NCI-H2171 treated with DMSO at 0.1 percent for 48 hours (cell line): ENCODE measurements at places on chromosomes 11 and 22.

GRCh38 chr11:118082880-118083552, 3.7 kb downstream of the SMIM35 start:
- no peak for DNase-seq

- peak; percentile 28 for DNase-seq
Measured at GRCh38 chr11:109300211-109300610, 121.8 kb upstream of the C11orf87 start.

- no peak for DNase-seq
Measured at GRCh38 chr11:116807601-116808261, 15.4 kb downstream of the APOA4 start.

DNA sequence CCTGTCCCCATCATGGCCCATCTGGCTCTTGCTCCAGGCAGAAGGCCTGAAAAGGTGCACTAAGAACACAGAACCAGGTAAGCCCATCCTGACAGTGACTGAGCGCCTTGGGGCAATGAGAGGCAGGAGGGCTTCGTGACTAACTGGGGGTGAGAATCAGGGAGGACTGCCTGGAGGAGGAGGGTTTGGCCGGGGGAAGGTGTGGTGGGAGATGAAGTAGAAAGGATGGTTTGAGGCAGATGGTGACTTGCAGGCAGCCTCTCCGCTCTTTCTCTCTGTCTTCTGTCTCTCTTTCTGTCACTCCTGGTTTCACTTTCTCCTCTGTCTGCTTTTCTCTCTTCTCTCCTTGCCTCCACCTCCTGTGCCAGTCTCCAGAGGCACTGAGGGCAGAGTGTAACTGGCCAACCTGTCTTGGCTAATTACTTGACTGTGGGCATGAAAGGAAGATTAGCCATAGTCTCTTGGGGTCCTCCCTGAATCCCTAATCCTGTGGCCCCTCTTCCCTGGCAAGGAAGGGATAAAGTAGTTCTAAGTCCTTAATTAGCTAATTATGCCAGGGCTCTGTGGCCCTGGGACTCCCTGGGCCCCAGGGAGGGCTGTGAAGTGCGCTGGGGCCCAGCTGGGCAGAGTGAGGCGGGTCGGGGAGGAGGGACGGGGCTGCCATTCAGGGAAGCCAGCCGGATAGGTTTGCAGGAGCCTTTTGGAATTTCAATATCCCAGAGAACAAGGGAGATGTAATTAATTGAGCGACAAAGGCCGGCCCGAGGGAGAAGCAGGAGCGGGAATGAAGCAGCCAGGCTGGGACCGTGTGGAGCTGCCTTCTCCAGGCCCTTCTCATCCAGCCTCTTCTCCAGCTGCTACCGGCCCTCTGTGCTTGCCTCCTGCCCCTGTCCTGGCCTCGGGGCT, 61.1 kb downstream of the CACNA1I start:
- DNase-seq: no peak

GRCh38 chr11:119907122-119907851, 178.3 kb upstream of the NECTIN1 start:
- DNase-seq: no peak

DNA sequence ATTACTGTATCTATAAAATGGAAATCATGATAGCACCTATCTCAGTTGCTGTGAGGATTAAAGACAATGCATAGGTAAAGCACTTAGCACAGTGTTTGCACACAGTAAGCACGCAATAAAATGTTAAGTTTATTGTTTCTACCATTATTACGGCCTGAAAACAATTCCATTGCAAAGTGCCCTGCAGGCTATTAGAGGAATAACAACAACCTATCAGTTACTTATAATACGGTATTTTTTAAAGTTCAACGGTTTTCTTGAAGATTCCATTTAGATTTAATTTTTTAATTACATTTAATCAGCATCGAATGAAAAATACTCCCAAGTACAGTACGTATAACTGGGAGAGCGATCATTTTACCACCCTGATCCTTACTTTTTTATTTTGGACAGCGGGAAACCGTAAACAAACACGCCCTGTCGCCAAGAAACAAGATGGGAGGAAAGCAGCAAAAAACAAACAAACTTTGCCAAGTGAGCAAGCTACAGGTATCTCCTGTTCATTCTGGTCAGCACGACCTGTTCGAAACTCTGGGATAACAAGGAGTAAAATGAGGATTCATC, 893 bp downstream of the SLC36A4 start:
- peak; percentile 65 for DNase-seq

DNA sequence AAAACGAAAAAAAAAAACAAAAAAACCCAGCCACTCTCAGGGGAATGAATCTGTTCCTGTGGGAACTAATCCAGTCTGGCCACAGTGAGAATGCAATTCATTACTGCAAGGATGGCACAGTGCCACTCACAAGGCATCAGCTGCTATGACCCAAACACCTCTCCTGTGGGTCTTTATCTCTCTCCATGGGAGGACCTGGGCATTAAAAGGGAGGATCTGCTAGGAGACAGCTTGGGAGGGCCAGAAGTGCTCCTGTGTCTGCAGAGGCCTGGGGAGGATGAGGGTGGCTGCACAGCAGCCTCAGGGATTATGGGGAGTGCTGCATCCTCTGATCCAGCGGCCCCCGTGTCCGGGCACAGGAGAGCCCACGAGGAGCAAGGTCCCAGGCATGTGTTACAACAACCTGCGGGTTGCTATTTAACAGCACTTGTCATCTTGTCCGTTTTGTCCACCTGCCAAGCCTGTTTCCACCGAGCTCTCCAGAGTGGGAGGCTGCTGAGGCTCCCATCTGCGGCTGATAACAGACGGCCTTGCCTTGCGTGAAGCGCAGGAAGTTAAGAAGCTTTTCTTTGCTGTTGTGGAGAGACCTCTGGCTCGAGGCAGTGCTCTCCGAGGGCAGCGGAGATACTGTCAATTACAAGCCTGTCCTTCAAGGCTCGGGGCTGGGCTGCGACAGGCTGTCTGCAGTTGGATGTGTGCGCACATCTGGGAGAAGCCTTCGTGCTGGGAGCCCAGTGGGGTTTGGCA, 97.7 kb downstream of the NXPE2 start:
- peak; percentile 54 for DNase-seq

- DNase-seq: no peak
Measured at GRCh38 chr11:116543099-116543498, 229.7 kb downstream of the BUD13 start.

- no peak for DNase-seq
Measured at GRCh38 chr11:103532133-103532788, 423.0 kb downstream of the DYNC2H1 start.

DNA sequence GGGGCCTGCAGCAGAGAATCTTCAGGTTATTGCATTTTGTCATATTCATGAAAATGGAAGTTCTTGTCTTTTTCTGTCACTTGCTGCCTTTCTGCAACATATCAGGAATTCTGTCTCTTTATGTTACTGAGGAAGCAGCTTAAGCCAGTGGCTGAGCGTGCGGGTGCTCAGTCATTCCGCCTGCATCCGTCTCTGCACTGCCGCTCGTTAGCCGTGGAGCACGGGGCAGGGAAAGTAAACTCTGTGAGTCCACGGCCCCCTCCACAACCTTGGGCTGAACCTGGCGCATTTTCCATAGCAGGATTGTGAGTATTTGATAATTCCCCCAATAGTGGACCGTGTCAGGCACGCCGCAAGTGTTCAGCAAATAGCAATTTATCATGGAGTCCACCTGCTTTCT, 1007.7 kb downstream of the BRD1 start:
- DNase-seq: no peak

DNA sequence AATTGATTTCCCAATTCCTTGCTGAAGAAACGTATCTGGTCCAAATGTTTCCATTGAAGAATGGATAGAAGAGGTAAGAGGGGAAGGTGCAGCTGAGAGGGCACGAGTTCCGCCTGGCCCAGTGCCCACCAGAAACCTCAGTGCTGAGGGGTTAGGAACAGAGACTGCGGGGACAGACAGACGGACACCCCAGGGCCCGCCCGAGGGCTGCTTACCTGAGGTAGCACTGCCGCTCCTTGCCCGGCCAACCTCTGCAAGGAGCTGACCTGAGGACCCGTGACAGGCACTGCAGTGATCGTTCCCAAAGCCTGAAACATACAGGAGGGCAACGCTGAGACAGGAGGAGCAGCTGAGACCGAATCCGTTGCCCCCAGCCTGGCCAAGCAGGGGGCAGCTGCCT, 89.6 kb downstream of the PHF21B start:
- DNase-seq: no peak

GRCh38 chr11:12292766-12293165, 84.6 kb upstream of the PARVA start:
- DNase-seq: no peak

DNA sequence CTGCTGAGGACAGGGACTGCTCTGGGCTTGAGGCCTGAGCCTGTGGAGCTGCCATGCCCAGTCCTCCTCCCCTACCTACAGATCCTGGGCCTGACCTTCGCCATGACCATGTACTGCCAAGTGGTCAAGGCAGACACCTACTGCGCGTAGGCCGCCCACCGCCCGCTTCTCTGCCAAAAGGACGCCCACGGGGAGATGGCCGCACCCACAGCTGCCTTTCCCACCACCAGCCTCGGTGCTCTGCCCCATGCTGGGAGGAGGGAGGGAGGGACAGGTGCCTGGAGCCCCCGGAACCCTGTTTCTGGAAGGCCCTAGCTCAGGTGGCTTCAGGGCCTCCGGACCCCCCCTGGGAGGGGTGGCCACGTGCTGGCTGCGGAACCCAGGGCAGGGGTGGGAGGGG, 23.8 kb downstream of the TSPAN4 start:
- no peak for DNase-seq

GRCh38 chr11:69637941-69638871, 2.8 kb upstream of the CCND1 start:
- DNase-seq: peak; percentile 40

- DNase-seq: no peak
Measured at GRCh38 chr11:6411594-6412031, 7.3 kb downstream of the APBB1 start.

DNA sequence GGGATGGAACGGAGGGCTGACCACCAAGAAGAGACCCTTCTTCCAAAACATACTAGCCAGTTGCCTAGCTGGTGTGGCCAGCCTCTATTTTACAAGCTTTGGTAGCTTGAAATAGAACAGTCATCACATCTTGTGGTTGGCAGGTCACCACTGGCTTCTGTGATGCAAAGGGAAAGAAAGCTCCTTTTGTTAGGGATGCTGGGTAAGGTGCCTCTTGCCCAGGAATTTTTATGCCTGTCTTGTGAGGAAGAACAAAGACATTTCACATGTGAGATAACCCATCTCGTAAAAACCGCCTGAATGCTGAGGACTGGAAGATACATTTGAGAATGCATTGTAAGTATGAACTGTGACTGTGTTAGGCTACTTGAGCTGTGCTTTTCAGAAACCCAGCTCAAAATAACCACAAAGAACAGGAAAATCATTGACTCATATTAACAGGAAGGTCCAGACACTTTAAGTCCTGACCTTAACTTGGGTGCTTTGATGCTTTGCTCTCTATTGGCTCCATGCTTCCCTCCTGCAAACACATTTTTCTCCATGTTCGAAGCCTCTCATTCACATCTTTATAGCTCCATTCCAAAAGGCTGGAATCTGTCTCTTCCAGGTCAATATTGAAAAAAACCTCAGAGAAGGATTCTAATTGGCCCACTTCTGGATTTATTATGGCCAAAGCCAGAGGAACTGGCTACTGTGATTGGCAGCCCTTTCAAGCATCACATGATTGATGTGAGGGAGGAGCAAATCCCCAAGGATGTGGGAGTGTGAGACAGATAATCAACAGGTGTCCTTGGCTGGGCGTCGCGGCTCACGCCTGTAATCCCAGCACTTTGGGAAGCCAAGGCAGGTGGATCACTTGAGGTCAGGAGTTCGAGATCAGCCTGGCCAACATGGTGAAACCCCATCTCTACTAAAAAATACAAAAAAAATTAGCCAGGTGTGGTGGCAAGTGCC, 53.9 kb downstream of the MICAL2 start:
- no peak for DNase-seq

- DNase-seq: no peak
Measured at GRCh38 chr11:102459393-102459792, 6.8 kb upstream of the TMEM123 start.

- DNase-seq: no peak
Measured at GRCh38 chr11:18700375-18700774, 1.8 kb downstream of the TMEM86A start.

DNA sequence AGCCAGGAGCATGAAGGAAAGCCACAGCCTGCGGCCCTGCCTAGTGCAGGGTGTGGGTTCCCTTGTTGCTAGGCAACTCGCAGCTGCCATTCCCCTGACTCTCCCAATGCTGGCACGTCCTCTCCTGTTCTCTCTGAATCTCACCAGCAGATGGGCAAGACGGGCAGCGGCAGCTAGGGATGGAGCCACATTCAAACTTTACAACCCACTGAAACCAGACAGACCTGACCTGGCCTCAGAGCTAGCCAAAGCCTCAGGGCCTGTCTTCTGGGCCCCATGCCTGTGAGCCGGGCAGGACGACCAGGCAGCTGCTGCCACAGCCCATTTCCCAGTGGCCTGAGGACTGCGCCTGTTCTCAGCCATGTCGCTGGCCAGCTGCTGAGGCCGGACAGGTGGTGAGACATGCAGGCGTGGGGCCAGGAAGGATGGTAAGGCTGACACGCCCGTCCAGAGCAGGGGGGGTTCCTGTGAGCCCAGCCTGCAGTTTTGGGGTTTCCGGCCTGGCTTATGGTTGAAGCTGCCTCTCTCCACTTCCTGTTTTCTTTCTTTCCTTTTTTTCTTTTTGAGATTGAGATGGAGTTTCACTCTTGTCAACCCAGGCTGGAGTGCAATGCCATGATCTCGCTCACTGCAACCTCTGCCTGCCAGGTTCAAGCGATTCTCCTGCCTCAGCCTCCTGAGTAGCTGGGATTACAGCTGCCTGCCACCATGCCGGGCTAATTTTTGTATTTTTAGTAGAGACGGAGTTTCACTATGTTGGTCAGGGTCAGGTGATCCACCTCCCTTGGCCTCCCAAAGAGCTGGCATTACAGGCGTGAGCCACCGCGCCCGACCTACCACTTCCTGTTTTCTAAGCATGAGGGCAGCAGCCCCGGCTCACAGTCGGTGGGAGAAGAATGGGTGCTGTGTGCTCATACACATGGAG, 4.1 kb downstream of the SUN2 start:
- no peak for DNase-seq

- no peak for DNase-seq
Measured at GRCh38 chr11:34280945-34281872, 76.6 kb downstream of the ABTB2 start.

GRCh38 chr11:46369458-46370152, 11.9 kb upstream of the MDK start:
- peak; percentile 62 for DNase-seq

DNA sequence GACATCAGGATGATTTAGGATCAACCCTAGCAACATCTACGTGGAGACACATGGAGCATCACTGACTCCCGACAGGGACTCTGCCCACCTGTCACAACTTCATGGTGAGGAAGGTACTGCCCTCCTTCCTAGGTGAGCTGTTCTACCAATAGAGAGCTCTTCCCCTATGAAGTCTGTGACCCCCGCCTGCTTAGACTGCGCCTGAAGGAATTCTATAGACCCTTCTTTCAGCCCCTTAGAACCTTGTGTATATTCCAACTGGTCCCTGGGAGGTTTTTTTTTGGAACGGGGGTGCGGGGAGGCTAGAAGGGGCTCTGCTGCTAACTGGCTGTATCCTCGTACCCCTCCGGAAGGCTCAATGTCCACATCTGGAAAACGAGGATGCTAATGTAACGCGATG, 566 bp downstream of the INTS4 start:
- peak; percentile 28 for DNase-seq
